ENCODE measurements at places on chromosomes 7 and 10. TPM values are rescaled to one million over a fixed set of nuclear protein-coding genes. Genes with fewer than 3 reads are reported as not detected.

GBX1 gene
- total RNA-seq = not detected

SEMA3E gene
- 36.9 TPM for total RNA-seq

GOLGA7B gene
- 17.7 TPM for total RNA-seq

HOXA5 gene
- total RNA-seq = not detected

SEMA3D gene
- 2.0 TPM for total RNA-seq

GNB2 gene
- total RNA-seq = 66.6 TPM

TRIM74 gene
- 0.25 TPM for total RNA-seq

HMX2 gene
- not detected for total RNA-seq

SHTN1 gene
- 78.2 TPM for total RNA-seq
